ENCODE measurements at places on chromosomes 4 and X. TPM values are rescaled to one million over a fixed set of nuclear protein-coding genes. Genes with fewer than 3 reads are reported as not detected.

Gene TSPAN7
- total RNA-seq = 14.8 TPM

Gene PF4V1
- total RNA-seq = not detected

Gene DNAAF6
- not detected for total RNA-seq

Gene RASSF6
- not detected for total RNA-seq

Gene NLGN3
- 0.41 TPM for total RNA-seq

Gene RASGEF1B
- 4.3 TPM for total RNA-seq

Gene MSANTD1
- 0.44 TPM for total RNA-seq

Gene ZBED1
- total RNA-seq = 64.8 TPM

- H3K27me3 ChIP-seq = peaks cover 6% of the 10 kb centered on the region
- no peak overlapping the region for H3K4me3 ChIP-seq
- no peak overlapping the region for H3K27ac ChIP-seq
- no peaks in the 10 kb centered on the region for H3K4me1 ChIP-seq
- no peak for DNase-seq
- H3K36me3 ChIP-seq = no peaks in the 10 kb centered on the region
Measured at GRCh38 chr4:83758285-83758684, 222.4 kb downstream of the GPAT3 start.

DNA sequence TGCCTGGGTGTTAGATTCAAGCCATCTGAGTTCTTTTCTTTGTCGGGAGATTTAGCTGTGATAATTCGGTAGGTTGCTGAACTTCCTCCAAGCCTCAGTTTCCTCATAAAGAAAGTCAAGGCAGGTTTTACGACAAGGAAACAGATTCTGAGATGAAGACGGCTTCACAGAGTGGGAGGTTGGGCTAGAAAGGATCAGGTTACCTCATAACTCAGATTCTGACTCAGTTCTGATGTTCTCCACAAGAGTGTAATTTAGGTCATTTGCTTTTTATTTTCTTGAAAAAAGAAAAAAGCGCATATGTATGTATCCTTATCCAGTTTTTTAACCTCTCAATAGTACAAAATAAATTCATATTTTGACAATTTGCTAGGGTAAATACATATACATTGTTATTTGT lies 47.2 kb upstream of the ELOVL6 start:
- no peak overlapping the region for H3K27ac ChIP-seq
- H3K27me3 ChIP-seq = peaks cover 22% of the 10 kb centered on the region
- no peak overlapping the region for H3K4me3 ChIP-seq
- no peaks in the 10 kb centered on the region for H3K4me1 ChIP-seq

DNA sequence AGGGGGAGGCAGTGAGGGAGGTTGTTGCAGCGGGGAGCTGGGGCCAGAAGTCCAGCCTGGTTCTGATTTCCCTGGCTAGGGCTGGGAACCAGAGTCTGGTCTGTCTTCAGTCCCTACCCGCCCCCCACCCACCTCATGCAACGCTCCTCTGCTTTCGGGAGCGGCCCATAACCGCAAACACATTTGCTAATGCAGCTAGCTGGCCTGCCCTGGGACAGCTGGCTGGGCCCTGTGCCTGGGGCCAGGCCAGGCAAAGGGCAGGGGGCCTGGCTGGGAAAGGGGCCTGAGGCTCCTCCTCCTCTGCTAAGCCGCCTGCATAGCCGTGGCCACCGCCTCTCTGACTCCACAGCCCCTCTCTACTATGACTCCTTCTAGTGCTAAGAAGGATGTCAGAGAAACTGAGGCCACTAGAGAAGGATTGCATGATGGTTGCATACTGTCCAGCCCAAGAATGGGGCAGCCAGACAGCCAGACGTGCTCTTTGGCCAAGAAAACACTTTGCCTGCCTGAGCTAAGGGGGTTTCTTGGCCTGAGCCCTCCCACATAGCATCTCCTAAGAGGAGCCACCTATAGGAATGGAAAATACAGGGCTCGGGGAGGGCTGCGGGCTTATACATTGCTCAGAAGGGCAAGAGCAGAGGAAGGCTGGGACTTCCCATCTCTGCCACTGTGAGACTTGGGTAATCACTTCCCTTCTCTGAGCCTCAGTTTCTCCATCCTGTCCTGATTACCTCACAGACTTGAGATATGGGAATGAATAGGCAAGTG lies 76.9 kb downstream of the PJA1 start:
- no peak overlapping the region for H3K4me3 ChIP-seq
- no peak for DNase-seq
- H3K27ac ChIP-seq = no peak overlapping the region
- H3K36me3 ChIP-seq = no peaks in the 10 kb centered on the region
- H3K27me3 ChIP-seq = no peaks in the 10 kb centered on the region
- H3K4me1 ChIP-seq = no peaks in the 10 kb centered on the region

DNA sequence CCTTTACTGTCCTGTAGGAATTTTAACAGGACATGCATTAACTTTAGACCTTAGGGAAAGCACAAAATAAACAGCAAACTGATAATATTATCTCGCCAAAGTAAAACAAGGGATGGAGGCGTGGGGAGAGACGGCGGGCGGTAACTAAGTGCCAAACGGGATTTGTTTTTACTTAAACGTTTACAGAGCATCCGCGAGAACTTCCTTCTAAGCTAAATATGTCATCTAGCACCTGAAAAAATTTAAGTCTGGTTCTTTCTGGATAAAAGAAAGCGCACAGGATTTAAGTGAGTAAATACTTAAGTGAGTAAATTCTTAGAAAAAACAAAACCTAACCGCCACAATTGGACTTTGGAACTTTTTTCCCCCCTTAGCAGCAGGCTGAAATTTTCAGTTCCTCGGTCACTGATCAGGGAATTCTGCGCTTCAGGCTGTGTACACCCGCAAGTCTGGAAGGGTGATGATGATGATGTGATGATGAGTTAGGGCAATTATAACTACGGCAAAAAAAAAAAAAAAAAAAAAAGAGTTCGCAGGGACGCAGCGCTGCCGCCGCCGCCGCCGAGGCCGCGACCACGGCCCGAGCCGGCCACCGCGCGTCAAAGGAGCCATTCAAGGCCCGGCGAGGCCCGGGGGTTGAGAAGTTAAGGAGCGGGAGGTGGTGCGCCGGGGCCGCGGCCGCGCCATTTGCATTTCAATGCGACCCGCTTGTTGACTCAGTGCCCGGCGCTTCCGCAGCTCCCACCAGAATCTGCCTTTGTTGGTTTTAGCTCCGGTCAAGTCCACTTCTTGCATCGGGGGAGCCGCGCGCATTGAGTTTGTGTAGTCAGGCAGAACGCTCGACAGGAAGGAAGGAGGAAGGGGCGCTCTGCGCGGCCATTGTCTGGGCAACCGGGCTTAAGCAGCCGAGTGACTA lies 108.8 kb downstream of the SPRY1 start:
- peaks cover 13% of the 10 kb centered on the region for H3K4me1 ChIP-seq
- peak; percentile 67 for DNase-seq
- peak overlapping the region; percentile 72 for H3K4me3 ChIP-seq

DNA sequence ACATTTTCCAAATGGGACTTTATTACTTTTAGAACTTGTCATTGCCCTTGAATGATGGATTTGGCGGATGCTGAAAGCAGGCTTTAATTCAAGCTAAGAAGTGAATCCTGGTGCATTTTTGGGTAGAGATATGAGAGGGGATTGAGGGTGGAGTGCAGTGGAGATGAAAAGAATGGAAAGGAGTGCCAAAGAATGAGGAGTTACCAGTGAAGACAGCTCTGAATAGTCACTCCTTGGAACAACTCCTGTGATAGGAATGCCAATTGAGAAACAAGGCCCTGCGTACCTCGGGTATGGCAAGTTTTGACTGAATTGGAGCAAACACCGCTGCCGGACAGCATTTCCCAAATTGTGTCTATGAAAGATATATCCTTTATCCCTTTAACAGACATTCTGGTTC lies 36.5 kb upstream of the ETNPPL start:
- no peak for DNase-seq
- H3K4me1 ChIP-seq = peaks cover 18% of the 10 kb centered on the region
- H3K27me3 ChIP-seq = no peaks in the 10 kb centered on the region
- no peak overlapping the region for H3K27ac ChIP-seq
- H3K4me3 ChIP-seq = no peak overlapping the region
- no peaks in the 10 kb centered on the region for H3K36me3 ChIP-seq

- peaks cover 29% of the 10 kb centered on the region for H3K4me1 ChIP-seq
- no peaks in the 10 kb centered on the region for H3K36me3 ChIP-seq
- no peak overlapping the region for H3K27ac ChIP-seq
Measured at GRCh38 chr4:92305148-92305877, 1.5 kb downstream of the GRID2 start.

DNA sequence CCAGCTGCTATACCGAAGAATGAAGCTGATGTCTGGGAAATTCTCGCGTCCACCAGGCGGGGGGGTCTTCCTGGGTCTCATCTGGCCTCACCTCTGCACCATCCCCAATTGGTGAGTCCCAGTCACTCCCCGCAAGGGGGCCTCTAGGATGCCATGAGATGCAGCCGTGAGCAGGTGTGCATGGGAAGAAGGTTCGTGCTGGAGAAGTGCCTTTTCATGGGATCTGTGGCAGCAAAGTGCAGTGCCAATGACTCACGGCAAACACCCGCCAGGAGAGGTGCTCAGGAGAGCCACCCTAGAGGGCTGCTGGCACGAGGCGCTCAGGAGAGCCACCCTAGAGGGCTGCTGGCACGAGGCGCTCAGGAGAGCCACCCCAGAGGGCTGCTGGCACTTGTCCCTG lies 55.1 kb downstream of the CPZ start:
- H3K36me3 ChIP-seq = no peaks in the 10 kb centered on the region
- H3K27me3 ChIP-seq = peaks cover 100% of the 10 kb centered on the region
- H3K27ac ChIP-seq = no peak overlapping the region
- DNase-seq = no peak

- no peak overlapping the region for H3K27ac ChIP-seq
- no peak overlapping the region for H3K4me3 ChIP-seq
- no peaks in the 10 kb centered on the region for H3K36me3 ChIP-seq
Measured at GRCh38 chrX:147838465-147839131, 73.1 kb upstream of the FMR1 start.

GRCh38 chrX:27915617-27916016 lies 65.6 kb downstream of the DCAF8L1 start:
- H3K4me3 ChIP-seq = no peak overlapping the region
- H3K27ac ChIP-seq = no peak overlapping the region
- no peaks in the 10 kb centered on the region for H3K27me3 ChIP-seq
- no peaks in the 10 kb centered on the region for H3K36me3 ChIP-seq
- no peak for DNase-seq

- no peak overlapping the region for H3K4me3 ChIP-seq
- H3K36me3 ChIP-seq = no peaks in the 10 kb centered on the region
- peaks cover 48% of the 10 kb centered on the region for H3K27me3 ChIP-seq
- H3K4me1 ChIP-seq = peaks cover 6% of the 10 kb centered on the region
- H3K27ac ChIP-seq = no peak overlapping the region
Measured at GRCh38 chr4:6489927-6490326, 17.5 kb upstream of the PPP2R2C start.

- no peak overlapping the region for H3K27ac ChIP-seq
- H3K4me3 ChIP-seq = no peak overlapping the region
- no peaks in the 10 kb centered on the region for H3K4me1 ChIP-seq
- no peak for DNase-seq
- no peaks in the 10 kb centered on the region for H3K27me3 ChIP-seq
- no peaks in the 10 kb centered on the region for H3K36me3 ChIP-seq
Measured at GRCh38 chr4:89351201-89351600, 43.6 kb upstream of the GPRIN3 start.

- DNase-seq = peak; percentile 76
- peaks cover 87% of the 10 kb centered on the region for H3K4me1 ChIP-seq
- peak overlapping the region; percentile 97 for H3K27ac ChIP-seq
Measured at GRCh38 chr4:26861434-26862186, 969 bp downstream of the STIM2 start.

- no peak overlapping the region for H3K27ac ChIP-seq
- H3K27me3 ChIP-seq = no peaks in the 10 kb centered on the region
- no peak overlapping the region for H3K4me3 ChIP-seq
- peaks cover 3% of the 10 kb centered on the region for H3K4me1 ChIP-seq
Measured at GRCh38 chr4:3239303-3239702, 9.7 kb upstream of the MSANTD1 start.

- H3K4me3 ChIP-seq = no peak overlapping the region
- no peaks in the 10 kb centered on the region for H3K36me3 ChIP-seq
- no peak overlapping the region for H3K27ac ChIP-seq
- no peaks in the 10 kb centered on the region for H3K4me1 ChIP-seq
Measured at GRCh38 chrX:12174358-12174757, 36.1 kb downstream of the FRMPD4 start.

DNA sequence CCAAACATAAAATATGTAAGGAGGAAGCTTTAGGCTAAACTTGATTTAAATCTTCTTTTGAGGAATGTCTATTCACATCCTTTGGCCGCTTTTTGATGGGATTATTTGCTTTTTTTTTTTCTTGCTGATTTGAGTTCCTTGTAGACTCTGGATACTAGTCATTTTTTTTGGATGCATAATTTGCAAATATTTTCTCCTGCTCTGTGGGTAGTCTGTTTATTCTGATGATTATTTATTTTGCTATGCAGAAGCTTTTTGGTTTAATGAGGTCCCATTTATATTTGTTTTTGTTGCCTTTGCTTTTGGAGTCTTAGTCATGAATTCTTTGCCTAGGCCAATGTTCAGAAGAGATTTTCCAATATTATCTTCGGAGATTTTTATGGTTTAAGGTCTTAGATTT lies 144.9 kb downstream of the MAGEC2 start:
- no peaks in the 10 kb centered on the region for H3K27me3 ChIP-seq
- no peak for DNase-seq
- no peak overlapping the region for H3K4me3 ChIP-seq
- H3K36me3 ChIP-seq = no peaks in the 10 kb centered on the region
- no peaks in the 10 kb centered on the region for H3K4me1 ChIP-seq
- H3K27ac ChIP-seq = no peak overlapping the region

DNA sequence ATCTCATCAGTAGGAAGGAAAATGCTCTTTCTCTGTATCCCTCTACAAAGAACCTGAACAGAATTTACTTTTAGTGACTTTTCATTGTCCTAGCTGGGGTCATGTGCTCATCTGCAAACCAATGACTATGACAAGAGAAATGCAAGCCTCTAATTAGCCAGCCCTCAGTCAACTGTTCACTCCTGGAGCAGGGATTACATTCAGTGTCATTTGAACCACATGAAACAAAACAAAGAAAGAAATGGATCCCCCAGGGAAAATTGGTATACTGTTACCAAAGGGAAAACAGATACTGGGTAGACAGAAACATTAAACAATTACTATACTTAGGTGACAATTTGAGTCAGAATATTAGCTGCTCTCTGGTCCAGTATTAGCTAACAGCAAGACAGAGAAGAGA lies 173.6 kb downstream of the RCHY1 start:
- DNase-seq = no peak
- no peaks in the 10 kb centered on the region for H3K36me3 ChIP-seq
- H3K27ac ChIP-seq = no peak overlapping the region
- H3K4me1 ChIP-seq = no peaks in the 10 kb centered on the region

GRCh38 chrX:145825896-145826295 lies 8.3 kb downstream of the SLITRK2 start:
- no peak overlapping the region for H3K27ac ChIP-seq
- no peak for DNase-seq
- H3K4me3 ChIP-seq = no peak overlapping the region
- no peaks in the 10 kb centered on the region for H3K4me1 ChIP-seq
- no peaks in the 10 kb centered on the region for H3K36me3 ChIP-seq
- H3K27me3 ChIP-seq = peaks cover 17% of the 10 kb centered on the region

DNA sequence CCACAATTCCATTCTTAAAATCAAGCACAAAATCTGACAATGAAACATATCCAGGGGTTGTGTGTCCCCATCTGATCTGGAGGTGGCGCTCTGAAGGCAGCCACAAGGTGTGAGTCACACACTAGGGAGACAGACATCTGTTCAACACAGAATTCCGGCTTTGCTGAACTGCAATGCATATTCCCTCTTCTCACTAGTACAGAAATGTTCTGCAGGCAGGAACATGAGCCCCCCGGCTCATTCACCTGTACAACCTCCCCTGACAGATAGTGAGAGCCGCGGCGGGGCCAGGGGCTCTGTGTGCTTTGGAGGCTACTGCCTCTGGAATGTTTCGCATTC lies 41.9 kb downstream of the WDR1 start:
- H3K36me3 ChIP-seq = peaks cover 63% of the 10 kb centered on the region
- H3K27me3 ChIP-seq = no peaks in the 10 kb centered on the region
- H3K4me3 ChIP-seq = no peak overlapping the region
- DNase-seq = peak; percentile 13
- no peak overlapping the region for H3K27ac ChIP-seq
- H3K4me1 ChIP-seq = peaks cover 32% of the 10 kb centered on the region
